Omental fat pad (tissue), 4 donors: ENCODE measurements at places on chromosomes 4 and X. TPM values are rescaled to one million over a fixed set of nuclear protein-coding genes. Genes with fewer than 3 reads are reported as not detected.

DNA sequence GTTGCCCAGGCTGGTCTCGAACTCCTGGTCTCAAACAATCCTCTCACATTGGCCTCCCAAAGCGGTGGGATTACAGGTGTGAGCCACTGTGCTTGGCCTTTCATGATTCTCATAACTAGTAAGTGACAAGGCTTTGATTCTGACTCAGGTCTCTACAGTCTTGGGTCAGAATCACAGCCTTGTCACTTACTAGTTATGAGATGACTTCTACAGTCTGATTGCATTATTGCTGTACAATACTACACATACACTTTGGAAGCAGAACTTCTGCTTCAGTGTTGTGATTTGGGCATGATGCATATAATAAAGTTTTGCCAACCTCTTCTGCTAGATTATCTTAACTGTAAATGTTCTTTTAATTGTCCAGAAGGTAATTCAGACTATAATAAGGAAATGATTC is 123.3 kb downstream of the KDM6A start:
- no peak for DNase-seq

DNA sequence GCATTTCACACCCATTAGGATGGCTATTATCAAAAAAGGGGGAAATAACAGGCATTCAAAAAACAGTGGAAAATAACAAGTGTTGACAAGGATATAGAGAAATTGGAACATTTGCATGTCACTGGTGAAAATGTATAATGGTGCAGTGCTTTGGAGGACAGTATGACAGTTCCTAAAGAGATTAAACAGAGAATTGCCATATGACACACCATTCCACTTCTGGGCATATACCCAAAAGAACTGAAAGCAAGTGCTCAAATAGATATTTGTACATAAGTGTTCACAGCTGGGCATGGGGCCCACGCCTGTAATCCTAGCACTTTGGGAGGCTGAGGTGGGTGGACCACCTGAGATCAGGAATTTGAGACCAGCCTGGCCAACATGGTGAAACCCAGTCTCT is 348.1 kb downstream of the NR3C2 start:
- DNase-seq, result no peak

DNA sequence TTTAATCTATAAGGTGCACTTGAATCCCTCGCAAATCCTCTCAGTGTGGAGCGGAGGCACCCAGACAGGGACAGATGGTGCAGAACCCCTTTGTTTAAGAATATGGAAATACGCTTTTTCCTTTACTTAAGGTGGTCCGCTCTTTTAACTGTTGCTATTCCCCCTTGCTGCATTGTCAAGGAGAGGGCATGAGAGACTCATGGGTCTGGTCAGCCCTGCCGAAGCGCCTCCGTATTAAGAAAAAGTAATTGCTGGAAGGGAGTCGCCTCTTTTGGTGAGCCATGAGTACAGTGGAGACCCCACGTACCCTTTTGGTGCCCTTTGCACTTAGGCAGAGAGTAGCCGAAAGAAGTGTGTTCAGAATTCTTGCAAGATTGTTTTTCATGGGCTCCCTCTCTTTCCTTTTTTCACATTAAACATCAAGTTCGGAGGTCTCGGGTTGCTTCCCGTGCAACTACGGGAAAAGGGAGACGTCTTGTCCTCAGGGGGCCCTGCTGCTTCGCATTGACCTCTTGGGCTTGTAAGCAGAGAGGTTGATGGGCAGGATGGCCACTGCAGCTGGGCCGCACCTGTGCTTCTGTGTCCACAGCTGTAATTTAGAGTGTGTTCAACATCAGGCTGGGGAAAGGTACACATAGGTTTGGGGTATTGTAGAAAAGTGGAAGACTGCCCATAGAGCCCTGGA is 109.6 kb downstream of the SPRY1 start:
- no peak for DNase-seq

DNA sequence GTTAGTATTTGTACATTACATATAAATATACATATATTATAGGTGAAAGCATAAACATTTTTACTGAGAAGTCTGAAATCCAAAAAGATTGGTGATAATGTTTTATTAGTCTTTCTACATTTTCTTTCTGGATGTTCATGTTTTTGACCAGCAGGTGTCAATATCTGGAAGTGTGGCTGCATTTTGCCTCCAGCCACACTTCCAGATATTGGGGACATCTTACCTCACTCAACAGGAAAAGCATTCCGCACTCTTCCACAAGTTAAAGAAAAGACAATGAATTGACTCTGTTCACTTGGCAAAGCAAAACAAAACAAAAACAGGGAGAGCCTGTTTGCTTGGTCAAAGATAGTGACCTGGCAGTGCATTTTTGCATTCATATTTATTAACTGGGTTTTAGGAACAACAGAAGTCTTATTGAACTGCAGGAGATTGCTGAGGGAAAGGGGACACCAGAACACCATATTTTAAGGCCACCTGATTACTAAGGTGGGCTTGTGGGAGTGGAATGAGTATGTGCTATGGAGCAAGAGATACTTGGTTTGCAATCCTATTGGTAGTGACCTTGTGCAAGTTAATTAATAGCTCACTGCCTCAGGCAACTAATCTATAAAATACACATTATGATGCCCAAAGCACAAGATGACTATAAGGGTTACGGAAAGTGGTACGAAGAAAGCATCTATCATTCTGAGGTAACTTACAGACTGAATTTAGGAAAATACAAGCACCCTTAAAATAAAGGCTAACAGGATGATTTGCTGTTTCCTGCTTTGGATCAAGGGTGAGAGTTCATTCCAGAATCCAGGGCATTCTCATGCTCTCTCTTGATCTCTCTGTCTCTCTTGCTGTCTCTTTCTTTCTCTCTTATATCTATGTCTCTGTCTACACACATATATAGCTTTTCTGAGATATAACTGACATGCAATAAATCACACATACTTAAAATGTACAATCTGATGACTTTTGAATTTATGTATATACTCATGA is 389.9 kb upstream of the EMCN start:
- DNase-seq, result no peak

DNA sequence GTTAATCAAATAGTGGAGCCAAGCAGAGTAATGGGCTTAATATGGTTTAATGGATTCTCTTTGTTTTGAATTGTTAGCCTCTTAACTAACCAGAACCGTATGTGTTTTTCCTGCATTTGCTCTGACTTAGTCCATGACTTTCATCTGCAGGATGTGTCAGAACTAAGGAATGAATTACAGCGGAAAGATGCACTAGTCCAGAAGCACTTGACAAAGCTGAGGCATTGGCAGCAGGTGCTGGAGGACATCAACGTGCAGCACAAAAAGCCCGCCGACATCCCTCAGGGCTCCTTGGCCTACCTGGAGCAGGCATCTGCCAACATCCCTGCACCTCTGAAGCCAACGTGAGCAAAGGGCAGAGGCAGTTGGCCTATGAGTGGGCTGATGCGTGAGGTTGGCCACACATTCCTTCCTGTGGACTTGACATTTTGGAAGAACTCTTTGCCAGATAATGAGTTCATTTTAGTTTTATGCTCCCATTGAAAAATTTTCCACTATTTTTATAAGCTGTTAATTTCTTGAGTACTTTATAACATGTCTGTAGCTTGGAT is 9.1 kb downstream of the MED28 start:
- no peak for DNase-seq

DNA sequence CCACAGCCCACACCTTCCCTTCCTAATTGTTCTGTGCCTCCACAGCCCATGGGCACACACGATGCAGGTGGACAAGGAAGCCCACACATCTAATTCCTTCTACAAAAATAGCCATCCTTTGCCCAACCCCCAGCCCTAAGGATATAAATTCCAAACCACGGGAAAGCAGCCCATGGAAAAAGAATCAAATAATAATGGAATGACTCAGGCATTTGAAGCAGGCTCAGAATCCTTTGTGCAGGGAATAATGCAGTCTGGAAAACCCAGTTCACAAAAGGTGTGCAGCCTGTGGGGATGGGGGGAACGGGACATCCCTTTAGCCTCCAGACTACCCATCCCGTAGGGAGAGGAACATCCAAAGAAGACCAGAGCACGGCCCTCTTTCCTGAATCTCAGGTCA is 342.3 kb upstream of the GALNT7 start:
- DNase-seq, result no peak

DNA sequence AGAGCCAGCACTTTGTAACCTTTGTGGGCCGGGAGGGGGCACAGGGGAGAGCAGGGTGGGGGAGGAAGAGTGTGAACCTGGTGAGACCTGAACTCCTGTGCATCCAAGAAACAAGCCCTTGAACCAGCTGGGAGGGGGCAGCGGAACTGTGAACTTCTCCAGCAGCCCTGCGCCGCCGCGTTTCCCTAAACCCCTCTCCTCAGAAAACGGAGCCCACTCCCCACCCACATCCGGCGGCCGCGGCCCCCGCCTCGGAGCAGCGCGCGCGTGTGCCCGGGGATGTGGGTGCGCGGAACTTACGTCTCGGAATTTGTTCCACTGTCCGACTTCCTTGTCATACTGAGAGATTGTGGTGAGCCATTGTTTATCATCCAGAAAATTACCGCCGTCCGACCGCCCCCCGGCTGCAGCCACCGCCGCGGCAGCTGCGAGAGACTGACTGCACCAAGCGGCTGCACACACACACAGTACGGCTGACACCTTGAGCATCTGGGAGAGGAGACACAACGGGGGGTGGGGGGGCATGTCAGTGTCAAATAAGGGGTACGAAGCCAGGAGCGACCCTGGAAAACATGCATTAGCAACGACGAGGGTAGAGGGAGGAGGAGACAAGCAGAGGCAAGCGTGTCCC is 494 bp downstream of the SPOCK3 start:
- DNase-seq, result no peak

DNA sequence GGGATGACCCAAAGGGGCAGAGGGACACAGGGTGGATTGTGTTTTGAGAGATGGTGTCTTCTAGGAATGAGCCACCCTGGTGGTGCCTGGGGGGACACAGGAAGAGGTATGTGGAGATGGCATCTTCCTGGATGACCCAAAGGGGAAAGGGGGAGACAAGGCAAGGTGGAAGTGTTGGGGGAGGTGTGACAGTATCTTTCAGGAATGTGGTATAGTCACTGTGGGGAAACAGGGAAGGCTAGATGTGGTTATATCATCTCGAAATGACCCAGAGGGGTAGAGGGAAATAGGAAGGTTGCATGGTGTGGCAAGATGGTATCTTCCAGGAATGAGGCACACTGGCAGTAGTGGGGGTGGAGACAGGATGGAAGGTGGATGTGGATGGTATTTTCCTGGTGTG is 62.9 kb downstream of the MAOA start:
- no peak for DNase-seq

- no peak for DNase-seq
Observed at GRCh38 chrX:9860826-9861225, 74.6 kb downstream of the SHROOM2 start.

DNA sequence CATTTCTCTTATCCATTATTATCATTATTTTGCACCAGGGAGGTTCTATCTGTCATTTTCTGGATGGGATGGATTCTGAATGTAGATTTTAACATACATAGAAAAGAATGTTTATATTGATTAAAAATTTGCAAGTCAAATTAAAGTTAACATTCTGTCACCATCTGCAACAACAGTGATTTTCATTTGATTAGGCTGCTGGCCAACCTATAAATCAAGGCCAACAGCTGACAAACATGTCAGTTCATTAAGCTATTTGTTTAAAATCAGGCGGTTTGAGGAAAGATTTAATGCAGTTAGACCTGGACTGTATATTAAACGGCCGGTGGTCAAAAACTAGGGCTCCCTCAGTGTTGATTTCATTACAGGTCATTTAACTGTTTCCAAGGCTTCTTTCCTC is 109.5 kb upstream of the CBR4 start:
- no peak for DNase-seq

DNA sequence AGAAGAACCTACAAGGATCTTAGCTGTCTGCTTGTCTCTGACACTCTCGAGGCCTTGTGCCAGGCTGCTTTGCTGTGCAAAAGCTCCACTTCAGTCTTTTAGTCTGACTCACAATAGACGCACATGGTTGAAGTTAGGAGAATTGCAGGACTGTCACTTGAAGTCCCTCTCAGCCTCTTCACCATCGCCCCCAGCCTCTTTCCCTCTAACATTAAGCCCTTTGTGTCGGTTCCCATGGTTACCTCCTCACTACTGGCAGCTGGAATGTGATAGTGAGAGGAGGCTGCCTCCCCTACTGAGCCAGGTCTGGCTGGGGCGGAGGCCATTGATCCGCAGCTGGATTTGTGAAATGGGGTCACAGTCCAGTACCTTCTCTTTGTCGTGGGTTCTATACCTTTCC is 201.8 kb downstream of the SOWAHB start:
- DNase-seq, result no peak

DNA sequence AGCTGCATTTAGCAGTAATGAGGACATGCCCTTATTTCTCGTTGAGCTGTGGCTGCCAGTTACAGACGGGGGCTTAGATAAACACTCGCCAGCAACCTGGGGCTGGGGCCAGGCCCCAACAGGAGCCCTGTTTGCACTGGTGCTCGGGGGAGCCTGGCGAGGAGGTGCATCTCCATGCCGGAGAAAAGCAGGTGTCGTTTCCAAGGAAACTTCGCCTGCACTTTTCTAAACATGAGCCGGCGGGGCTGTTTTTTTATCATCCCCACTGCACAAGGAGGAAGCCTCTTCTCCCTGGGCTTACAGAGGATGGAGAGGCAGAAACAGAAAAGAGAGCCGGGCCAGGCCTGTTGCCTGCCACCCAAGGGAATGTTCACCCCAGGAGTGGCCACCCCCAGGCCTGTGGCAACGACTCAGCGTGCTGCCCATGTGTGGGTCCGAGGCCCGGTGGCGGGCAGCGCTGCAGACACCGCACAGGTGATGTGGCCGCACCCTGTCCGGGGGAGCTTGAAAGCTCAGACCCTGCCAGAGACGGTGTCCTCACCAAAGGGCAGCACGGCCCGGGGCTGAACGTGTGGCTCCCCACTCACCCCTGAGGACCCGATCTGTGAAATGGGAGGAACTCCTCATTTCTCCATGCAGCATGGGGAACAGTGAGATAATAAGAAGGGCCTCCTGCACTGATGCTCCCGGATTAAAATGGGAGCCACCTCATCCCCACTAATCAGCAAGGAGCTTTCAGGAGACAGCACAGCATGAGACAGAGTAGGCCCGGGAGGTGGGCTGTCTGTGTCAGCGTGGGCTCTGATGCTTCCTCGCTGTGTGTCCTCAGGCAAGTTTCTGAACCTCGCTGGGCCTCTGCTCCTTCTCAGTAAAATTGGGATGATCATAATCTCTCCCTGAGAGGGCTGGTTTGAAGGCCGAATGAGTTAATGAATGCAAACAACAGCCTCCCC is 33.8 kb upstream of the ADRA2C start:
- DNase-seq, result no peak

DNA sequence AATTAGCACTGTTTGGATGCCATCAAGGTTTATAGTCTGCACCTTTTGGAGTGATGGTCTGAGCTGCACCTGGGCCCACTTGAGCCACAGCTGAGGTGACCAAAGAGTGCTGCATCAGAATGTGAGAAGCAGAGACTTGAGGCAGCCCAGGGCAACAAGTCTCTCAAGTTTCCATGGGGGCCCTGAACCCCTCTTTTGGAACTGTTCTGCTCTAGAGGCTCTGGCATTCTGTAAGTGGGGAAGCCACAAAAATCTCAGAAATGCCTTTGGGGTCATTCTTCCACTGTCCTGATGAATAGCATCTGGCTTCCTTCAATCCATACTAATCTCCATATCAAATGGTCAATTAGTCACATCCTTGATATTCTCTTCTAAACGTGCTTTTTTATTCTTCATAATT is 298.4 kb upstream of the MAOA start:
- no peak for DNase-seq

Gene TKTL2
- not detected for total RNA-seq

Gene NEUROG2
- not detected for total RNA-seq

Gene C4orf36
- not detected for total RNA-seq
